Activated naive CD4-positive, alpha-beta T cell treated with anti-CD3 and anti-CD28 coated beads, Interleukin-2, amount 50 U/mL, for 16 hours (primary cell): ENCODE measurements at places on chromosomes 12 and 14.

DNA sequence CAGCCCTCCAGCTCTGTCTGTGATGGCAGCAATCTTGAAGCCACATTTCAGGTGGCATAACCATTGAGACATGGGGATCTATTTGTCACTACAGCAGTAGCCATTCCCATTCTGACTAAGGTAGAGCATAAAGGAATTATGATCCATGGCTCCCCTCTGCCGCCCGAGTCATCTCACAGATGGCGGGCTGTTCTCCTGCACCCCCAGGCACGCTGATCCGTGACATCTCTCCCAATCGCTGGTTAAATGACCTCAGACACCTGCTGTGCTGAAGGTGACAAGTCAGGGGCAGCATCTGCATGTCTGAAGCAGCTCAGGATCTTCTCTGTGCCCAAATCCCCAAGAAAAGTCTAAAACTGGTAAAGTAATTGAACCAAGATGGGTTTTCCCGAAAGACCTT, 124.3 kb downstream of the ZFP36L1 start:
- DNase-seq, result no peak

GRCh38 chr12:89461649-89462612, 62.7 kb downstream of the GALNT4 start:
- DNase-seq, result no peak

DNA sequence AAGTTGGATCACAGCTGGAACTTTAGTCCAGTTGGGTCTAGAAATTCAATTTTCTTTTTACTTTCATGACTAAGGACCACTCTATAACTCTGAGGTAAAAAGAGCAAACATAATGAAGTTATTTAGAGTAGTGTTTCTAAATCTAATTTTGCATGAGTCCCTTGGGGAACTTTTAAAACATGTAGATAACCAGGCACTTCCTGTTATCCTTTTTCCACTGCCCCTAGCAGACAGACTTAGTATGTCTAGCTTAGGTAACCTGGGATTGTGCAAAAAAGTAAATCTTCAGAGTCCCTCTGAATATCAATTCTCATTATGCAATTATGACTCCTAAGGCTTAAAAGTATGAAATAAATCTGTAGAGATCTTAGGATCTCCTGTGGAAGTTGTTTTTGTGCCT, 371.2 kb downstream of the DIO2 start:
- no peak for DNase-seq

GRCh38 chr12:32949815-32950214, 53.2 kb upstream of the PKP2 start:
- DNase-seq, result no peak

DNA sequence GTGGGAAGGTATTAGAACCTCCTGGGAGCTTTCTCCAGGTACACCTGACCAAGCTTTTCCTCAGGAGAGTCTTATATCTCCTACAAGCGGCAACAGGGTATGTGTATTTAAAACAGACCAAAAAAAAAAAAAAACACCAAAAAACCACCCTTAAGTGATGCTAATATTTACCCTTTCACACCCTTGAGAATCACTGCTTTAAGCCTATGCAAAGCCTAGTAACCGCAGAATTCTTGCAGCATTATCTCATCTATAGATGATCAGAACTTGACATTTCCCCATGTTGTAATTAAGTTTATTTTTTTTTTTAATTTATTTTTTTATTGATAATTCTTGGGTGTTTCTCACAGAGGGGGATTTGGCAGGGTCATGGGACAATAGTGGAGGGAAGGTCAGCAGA, 19.3 kb downstream of the ZNF641 start:
- no peak for DNase-seq

- DNase-seq, result no peak
Observed at GRCh38 chr12:24815114-24815423, 133.8 kb downstream of the BCAT1 start.

DNA sequence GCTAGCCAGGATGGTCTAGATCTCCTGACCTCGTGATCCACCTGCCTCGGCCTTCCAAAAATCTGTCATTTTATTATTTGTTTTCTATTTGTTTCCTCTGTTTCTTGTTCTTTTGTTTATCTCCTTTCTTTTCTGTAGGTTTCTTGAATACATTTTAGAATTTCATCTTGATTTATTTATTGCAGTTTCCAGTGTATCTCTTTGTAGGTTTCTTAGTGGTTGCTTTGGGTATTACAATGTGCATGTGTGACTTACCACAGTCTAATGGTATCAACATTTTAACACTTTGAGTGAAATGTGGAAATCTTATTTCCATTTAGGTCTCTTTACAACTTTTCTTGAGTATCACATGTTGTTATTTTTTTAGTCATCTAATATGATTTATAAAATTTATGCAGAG, 29.9 kb upstream of the MUCL1 start:
- no peak for DNase-seq

DNA sequence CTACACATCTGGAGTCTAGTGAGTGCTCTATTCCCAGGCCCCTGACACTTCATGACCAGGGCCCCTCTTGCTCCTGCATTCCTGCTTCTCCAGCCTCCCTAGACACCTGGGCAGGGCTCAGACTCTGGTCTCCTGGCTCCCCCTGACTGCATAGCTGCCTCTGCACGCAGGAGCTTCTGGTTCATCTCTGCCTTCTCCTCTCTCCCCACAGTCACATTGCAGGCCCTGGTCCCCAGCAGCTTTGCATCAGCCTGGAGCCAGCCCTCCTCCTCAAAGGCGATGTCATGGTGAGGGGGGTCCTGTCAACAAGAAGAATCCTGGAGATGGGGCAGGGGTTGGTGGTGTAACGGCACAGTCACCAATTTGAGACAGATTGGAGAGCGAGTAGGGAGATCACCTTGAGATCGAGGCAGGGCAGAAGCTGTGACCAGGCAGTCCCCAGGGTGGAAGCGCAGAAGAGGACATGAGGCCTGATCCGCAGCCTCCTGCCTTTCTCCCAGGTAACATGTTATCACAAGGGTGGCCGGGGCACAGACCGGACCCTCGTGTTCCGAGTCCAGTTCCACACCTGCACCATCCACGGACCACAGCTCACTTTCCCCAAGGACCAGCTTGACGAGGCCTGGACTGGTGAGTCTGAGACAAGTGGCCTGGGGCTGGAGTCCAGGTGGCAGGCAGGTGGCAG, 8.1 kb downstream of the TNS2 start:
- DNase-seq, result no peak

DNA sequence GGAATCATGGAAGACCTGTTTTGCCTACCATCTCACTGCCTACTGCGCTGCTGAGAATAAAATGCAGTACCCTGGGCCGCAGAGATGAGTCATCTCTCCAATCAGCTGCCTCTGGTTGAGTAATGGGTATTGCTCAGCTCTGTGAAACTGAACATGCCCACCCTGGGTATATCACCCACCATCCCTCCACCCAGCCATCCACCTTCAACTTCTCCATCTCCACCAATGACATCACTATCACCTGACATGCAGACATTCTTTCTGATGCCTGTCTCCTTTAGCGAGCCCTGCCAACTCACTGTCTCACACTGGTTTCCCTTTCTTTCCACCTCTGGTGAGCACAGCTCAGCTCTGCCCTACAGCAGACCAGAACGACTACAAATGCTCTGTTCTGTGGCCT, 33.6 kb downstream of the E2F7 start:
- no peak for DNase-seq

GRCh38 chr12:111841236-111841749, 735 bp upstream of the MAPKAPK5 start:
- peak; percentile 13 for DNase-seq

GRCh38 chr12:87935216-87935615, 94.0 kb downstream of the C12orf50 start:
- no peak for DNase-seq

GRCh38 chr12:132835076-132836025, 6.7 kb upstream of the GOLGA3 start:
- no peak for DNase-seq

GRCh38 chr12:52370926-52371608, 3.8 kb upstream of the KRT85 start:
- DNase-seq, result no peak

DNA sequence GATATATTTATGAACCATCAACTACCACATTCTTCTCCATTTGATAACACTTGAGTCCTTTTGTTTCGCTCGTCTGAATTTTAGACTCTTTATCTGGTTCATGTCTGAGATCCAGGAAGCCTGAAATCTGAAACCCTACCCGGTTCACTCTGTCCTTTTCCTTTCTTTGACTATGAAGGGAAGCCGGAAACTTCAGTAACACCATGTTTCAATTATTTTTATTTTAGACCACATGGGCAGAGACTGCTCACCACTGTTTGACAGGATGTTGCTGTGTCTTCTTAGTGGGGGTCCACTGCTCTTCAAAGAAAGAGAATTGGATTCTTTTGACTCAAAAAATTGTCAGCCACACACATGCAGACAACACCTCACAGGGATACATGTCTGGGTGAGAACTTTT, 331.9 kb upstream of the FLRT2 start:
- no peak for DNase-seq

DNA sequence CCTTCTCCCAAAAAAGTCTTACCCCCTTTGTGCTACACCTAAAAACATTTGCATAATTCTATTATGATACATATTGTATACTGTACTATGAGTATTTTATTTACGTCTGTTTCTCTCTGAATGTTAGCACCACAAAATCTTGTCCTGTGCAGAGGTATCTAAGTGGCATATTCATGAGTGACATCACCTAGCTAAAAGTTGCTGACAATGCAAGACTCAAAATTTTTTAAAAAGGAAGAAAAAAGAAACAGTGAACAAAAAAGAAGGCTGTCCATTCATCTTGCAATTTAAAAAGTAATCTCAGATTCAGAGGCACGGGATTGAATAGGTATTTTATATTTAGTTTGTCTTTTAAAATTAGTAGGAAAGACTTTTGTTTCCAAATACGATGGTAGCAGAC, 69.4 kb downstream of the KITLG start:
- DNase-seq, result no peak

DNA sequence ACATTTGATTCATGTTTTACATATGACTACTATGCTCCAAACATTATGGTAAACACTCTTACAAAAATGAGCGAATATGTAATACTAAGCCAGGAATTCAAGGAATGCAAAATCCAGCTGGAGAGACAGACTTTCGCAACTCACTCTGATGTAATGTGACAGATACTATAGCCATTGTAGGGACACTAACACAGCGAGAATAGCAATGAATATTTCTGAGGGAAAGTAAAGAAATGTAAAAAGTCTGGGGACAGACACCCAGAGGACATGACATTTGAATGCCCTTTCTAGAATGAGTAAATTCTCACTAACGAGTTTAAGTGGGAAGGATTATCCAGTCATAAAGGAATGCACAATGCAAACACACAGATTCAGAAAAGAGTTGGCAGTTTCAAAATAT, 121.9 kb downstream of the PIK3C2G start:
- no peak for DNase-seq

- DNase-seq, result no peak
Observed at GRCh38 chr12:43841253-43841652, 5.4 kb downstream of the TMEM117 start.

GRCh38 chr14:72801381-72801812, 92.5 kb downstream of the DPF3 start:
- DNase-seq, result no peak

DNA sequence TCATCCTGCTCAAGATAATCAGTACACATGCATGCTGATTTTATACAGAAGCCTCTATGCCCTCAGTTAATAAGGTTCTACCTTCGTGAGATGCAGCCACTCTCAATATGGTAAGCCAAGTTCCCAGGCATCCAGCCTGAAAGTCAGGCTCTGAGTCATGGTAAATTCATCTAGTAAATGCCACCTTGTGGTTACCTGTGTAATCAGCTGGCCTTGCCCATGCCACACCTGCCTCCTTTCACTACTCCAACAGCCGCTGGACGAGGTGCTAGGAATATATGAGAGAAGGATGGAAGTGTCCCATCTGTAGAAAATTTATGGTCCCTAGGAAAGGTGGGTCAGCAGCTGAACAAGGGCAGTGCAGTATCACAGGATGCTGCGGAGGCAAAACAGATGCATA, 207.3 kb downstream of the SSPN start:
- DNase-seq, result no peak

GRCh38 chr12:131642101-131642540, 68.8 kb upstream of the SFSWAP start:
- no peak for DNase-seq

GRCh38 chr14:24332268-24332993, 2.4 kb downstream of the ADCY4 start:
- peak; percentile 84 for DNase-seq

DNA sequence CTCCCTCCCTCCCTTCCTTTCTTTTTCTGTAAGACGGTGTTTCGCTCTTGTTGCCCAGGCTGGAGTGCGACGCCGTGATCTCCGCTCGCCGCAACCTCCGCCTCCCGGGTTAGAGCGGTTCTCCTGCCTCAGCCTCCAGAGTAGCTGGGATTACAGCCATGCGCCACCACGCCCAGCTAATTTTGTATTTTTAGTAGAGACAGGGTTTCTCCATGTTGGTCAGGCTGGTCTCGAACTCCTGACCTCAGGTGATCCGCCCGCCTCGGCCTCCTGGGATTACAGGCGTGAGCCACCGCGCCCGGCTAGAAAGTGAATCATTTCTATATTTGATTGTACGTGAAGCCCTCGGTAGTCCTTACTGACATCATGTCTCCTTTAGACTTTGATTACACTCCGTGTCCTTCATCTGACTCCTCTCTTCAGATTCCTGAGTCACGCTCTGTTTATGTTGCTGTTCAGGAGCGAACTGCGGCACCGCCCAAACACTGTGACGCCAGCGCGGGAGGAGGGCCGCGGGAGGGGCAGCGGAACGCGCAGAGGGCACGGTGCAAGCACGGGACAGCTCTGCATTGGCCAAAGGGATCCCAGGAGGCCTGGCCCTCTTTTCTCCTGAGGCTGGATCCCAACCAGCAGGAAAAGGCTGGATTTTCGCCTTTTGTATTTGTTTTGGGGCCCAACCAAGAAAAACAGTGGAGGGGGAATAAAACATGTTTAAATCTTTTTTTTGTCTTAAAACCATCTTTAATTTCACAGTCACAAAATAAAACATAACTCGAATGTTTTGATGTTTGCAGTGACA, 538 bp upstream of the GABARAPL1 start:
- peak; percentile 86 for DNase-seq

DNA sequence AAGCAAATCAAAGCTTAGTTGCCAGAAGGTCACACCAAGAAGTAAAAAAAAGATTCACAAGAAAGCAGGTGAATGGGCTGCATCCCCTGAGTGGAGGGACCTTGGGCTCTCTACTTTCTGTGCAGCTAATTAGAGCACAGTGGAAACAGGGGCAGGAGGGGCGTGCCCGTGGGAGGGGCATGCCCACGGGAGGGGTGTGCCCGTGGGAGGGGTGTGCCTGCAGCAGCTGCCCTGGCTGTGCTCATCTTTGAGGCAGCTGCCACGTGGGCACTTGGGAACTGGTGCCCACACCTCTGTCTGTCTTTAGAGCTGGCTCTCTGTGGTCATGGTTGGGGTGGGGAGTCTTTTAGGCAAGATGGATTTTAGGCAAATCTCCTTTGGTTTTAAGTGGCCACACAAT, 60.0 kb downstream of the EML1 start:
- no peak for DNase-seq

- no peak for DNase-seq
Observed at GRCh38 chr12:111757361-111758119, 9.2 kb upstream of the ALDH2 start.

GRCh38 chr12:6364044-6364374, 11.4 kb downstream of the SCNN1A start:
- peak; percentile 38 for DNase-seq

GRCh38 chr14:77103951-77104350, 5.9 kb downstream of the CIPC start:
- DNase-seq, result no peak
